ENCODE measurements at places on chromosomes 4 and X.

DNA sequence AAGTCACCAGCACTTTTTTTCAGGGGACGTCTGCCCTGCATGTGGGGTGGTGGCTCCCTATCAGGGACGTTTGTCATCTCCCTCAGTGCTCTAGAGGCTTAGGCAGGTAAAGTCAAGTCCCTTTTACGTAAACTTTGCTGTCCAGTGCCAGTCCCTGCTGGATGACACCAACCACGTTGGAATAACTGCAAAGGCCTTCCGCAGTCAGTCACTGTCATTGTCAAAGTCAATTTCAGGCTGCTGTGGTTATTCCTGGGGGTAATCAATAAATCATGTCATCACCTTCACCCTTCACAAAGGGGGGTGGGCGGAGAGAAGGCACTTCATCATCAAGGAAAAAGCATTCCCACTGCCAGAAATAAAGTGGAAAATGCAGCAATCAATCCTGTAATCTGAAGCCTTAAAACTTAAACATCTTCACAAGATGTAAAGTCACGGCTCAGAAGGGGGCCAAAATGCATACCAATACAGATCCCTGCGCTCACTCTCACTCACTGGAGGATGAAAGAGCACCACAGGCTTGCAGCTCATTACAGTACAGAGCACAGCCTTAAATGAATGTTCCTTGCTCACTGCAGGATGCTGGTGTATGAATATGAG lies 56.2 kb downstream of the CLDN22 start:
- DNase-seq, result no peak

GRCh38 chr4:176638992-176639391 lies 153.7 kb downstream of the VEGFC start:
- DNase-seq, result no peak

DNA sequence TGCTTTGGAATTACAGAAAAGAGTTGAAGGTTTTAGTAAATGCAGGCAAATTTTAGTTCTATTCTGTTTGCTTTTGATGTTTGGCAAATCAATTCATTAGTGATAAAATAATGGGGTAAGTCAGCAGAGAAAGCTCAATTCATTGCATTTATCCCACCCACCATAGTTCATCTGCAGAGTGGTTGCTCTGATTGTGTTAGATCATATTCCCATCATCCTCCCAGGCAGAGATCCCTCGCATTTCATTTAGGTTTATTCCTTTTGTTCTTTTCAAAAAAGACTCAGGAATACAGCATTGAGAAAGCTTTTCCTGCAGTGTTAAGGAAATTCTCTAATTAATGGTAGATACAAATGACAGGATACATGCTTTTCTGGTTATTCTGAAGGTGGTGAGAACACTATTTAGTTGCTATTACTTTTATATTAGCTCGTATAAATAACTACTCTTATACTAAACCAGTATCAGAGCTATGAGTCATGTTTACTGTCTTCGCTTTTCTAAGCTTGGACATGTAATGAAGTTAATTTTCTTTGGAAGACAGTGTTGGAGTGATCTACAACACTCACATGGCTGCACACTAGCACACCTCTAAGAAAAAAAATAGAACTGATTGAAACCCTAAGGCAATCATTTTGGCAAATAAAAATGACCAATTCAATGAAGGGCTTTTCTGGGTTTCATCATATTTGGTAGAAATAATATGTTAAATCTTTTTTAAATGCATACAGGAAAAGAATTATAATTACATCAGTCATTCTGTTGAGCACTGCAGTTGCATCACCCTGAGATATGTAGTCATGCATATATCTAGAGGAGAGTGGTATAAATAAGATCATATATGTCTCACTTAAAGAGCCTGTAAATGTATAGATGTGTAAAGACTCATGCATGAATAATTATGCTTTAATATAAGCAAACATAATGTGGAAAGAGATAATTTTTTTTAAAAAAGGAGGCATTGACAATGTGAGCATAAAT lies 351.6 kb downstream of the PCDH7 start:
- no peak for DNase-seq

DNA sequence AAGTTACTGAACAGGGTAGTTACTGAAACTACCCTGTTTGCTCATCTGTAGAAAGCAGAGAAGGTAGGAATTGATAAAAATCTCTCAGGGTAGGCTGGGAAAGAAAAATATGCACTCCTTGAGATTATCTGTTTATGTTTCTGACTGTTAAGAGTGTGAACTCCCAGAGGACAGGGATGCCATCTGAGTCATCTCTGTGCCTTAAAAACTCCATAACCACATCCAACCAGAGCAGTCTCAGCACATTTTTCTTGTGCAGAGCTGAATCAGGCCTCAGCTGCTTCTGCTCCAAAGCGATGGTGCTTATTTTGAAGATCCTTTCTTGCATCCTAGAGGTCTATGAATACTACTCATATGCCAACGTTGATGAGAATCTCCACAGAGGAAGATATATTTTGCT lies 9.9 kb downstream of the CENPVL3 start:
- DNase-seq, result peak; percentile 15

DNA sequence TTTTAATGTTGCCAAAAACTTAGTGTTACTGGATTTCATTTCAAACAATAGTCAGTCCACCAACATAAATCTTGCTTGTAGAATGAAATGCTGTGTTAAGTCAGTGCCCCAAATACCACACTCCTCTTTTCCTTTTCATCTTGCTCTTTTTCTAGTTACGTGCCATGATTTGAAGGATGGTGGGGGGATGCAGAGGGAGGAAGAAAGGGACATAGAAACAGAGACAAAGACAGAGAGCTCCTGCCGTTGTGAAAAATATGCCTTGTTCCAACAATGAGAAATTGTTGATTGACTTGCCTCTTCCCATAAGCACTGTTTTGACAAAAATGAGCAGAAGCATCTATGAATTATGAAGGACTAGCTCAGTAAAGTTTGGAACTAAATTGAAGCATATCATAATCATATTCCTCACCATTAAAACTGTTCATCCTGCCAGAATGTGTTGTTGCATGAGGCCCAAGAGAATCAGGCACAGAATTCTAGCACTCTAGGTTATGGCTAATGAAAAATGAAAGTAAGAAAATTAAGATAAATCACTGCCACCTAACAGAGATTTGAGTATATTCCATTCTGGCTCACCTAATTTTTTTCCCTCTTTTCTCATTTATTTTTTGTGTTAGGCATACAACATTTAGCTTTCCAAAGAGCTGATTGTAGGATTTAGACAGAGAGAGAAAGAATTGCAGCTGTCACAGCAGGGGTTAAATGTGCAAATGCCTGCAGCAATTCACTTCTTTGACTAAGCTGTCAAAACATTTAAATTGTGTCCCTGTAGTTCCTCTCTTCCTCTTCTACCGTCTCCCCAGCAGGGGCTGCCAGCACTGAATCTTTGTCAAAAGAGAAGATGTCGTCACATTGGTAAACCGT lies 111.6 kb upstream of the PTPN13 start:
- no peak for DNase-seq

DNA sequence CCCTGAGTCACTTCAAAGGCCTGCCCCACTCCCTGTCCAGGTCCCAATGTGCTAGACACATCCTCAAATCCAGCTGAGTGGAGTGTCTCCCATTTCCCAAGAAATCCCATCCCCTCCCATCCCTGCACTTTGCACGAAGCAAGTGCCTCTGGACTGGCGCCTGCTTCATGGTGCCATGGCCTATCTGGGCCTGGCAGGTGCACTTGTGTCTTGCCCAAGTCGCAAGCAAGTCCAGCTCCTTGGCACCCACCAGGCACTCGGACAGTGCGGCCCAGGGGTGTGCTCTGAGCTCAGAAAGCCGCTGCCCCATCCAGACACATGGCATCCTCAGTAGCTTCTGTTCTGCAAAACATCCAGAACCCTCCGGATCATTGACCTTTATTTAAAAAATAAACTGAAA lies 97.4 kb downstream of the DCTD start:
- no peak for DNase-seq

DNA sequence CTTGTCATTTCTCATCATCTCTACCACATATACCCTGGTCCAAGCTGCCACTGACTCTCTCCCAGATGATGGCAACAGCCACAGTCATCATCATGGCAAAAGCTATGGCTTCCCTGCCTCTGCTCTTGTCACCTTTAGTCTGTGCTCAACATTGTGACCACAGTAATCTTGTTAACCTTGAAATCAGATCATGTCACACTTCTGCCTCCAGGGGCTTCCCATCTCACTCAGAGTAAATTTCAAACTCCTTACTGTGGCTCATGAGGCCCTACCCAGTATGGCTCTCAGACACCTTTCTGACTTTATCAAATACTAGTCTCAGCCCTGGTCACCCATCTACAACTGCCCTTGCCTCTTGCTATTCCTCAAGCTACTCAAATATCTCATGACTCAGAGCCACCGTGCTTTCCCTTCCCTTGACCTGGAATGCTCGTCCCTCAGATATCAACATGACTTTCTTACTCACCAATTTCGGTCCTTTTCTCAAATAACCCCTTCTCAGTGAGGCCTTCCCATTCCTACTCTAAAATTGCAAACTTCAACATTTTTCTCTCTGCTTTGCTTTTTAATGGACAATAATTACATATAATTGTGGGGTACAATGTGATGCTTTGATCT lies 41.1 kb upstream of the STIM2 start:
- DNase-seq, result no peak

GRCh38 chr4:38600575-38600974 lies 63.4 kb upstream of the KLF3 start:
- DNase-seq, result no peak

DNA sequence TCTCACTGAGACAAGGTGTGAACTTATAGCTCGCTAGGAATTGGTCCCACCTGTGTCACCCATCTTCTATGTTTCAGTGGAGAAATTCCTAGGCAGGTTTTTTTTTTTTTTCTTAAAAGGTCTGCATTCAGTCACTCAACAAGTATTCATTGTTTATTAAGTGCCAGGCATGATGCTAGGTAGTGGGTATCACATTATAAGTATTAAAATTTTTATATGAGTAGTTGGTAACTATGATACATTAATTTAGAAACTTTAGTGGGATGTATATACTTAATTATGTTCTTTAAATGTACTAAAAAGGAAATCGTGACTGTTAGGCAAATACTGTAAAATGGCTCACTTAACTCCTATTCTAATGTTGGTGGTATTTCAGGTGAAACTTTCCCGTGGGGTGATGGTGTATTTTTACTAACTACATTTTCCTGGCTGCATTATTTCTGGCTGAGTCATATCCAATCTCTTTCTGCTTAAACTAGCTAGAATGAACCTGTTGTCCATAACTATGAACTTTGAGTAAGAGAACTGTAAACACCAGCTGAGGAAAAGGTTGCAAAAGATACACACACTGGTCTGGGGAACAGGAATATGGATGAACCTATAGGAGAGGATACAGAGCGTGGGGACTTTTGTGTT lies 49.3 kb upstream of the MED14 start:
- DNase-seq, result no peak

DNA sequence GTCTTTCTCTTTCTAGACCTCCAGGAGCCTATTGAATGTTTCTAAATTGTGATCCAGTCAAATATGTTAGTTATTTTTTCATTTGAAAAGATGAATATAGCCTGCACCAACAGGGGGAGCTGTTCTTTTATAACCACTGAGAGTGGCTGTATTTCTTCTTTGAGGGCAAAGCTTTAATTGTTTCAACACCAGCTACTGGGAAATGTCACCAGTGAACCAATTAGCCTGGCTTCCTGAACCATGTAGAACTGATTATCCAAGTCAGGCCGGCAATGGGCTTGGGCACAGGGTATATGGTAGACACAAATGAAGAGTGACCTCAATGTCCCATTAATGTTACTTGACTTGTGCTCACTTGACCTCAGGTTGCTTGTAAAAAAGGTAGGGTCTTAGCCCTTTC lies 4.8 kb upstream of the DAPP1 start:
- DNase-seq, result no peak

DNA sequence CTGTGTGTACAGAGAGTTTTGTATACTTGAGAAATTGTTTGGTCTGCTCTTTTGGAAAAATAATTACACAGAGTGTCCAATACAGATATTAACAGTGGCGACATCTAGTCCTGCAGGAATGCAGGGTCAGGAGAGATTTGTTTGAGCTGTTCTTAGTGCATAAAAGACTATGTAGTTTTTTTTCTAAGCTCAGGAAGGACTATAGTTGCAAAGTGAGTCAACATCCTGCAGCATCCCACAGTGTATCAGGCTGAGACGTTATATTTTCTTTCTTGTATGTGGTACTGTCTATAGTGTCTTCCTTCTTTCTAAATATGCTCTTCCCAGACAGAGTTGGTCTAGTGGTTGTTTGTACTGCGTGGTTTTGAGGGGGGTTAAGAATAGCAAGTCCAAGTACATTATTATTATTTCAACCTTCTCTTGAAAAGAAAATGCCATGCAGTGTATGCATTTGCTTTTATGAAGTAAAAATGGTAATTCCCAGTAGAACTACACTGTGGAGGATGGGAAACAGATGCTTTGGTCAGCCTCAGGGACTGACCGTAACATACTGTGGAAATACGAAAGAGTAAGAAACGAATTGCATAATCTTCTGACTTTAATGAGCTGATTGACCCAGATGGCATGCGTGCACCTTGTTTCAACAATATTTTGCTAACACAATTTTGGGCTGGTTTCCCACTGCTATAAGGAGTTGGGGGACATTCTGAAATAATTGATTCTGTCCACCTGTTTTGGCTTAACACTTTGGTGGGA lies 67.4 kb downstream of the DMP1 start:
- no peak for DNase-seq

DNA sequence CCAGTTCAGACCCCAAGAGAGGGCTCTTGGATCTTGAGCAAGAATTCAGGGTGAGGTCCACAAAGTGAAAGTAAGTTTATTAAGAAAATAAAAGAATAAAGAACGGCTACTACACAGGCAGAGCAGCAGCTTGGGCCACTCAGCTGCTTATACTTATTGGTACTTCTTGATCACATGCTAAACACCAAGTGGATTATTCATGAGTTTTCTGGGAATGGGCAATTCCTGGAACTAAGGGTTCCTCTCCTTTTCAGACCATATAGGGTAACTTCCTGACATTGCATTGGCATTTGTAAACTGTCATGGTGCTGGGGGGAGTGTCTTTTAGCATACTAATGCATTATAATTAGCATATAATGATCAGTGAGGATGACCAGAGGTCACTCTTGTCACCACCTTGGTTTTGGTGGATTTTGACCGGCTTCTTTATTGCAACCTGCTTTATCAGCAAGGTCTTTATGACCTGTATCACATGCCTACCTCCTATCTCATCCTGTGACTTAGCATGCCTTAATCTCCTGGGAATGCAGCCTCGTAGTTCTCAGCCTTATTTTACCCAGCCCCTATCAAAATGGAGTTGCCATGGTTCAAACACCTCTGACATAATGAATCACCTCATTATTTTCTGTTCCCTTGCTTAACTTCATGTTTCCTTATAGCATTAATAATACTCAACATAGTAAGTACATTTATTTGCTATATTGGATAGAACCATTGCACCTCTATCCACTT lies 476.3 kb downstream of the DTHD1 start:
- DNase-seq, result no peak

- DNase-seq, result peak; percentile 0
These were observed 239.6 kb downstream of the GRXCR1 start for GRCh38 chr4:43132010-43132582.
